ENCODE measurements at places on chromosomes 5 and 9. TPM values are rescaled to one million over a fixed set of nuclear protein-coding genes. Genes with fewer than 3 reads are reported as not detected.
A peak's percentile ranks its signal among the peaks of the same experiment; 100 is the strongest.

The PROB1 gene
- 28.6 TPM for total RNA-seq

GRCh38 chr9:1469996-1470395 lies 419.8 kb downstream of the DMRT2 start:
- no peak overlapping the region for H3K27ac ChIP-seq
- H3K4me3 ChIP-seq: no peak overlapping the region
- no peaks in the 10 kb centered on the region for H3K36me3 ChIP-seq
- no peak for DNase-seq

DNA sequence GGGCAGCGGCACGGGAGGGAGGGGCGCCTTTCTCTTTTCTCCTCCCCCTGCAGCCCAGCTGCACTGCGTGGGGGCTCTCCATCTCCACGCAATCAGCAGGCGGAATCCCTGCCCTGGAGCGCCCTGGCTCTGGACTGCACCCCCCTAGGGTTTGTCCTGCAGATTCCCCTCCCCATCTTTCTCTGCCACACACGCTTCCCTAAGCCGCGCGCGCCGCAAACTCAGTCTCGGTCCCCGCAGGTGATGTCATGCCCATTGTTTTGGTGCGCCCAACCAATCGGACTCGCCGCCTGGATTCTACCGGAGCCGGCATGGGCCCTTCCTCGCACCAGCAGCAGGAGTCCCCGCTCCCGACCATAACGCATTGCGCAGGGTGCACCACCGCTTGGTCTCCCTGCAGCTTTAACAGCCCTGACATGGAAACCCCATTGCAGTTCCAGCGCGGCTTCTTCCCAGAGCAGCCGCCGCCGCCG lies at the start of gene KCNN2:
KCNN2 (plus strand) TSS at position 347 of the 473 bp plus-strand sequence; CDS start at position 417, 70 bp downstream.
- no peaks in the 10 kb centered on the region for H3K36me3 ChIP-seq
- peak within 1 kb of the TSS; percentile 63 for H3K4me3 ChIP-seq
- H3K27me3 ChIP-seq: no peaks in the 10 kb centered on the region
- H3K4me1 ChIP-seq: no peaks in the 10 kb centered on the region
- peak; percentile 67 for DNase-seq
- peak within 1 kb of the TSS; percentile 64 for H3K27ac ChIP-seq

The BHMT2 gene
- 17.1 TPM for total RNA-seq

GRCh38 chr9:31908891-31909480 lies 475.5 kb upstream of the ACO1 start:
- DNase-seq: no peak
- H3K4me1 ChIP-seq: no peaks in the 10 kb centered on the region
- H3K27ac ChIP-seq: no peak overlapping the region
- H3K27me3 ChIP-seq: no peaks in the 10 kb centered on the region

DNA sequence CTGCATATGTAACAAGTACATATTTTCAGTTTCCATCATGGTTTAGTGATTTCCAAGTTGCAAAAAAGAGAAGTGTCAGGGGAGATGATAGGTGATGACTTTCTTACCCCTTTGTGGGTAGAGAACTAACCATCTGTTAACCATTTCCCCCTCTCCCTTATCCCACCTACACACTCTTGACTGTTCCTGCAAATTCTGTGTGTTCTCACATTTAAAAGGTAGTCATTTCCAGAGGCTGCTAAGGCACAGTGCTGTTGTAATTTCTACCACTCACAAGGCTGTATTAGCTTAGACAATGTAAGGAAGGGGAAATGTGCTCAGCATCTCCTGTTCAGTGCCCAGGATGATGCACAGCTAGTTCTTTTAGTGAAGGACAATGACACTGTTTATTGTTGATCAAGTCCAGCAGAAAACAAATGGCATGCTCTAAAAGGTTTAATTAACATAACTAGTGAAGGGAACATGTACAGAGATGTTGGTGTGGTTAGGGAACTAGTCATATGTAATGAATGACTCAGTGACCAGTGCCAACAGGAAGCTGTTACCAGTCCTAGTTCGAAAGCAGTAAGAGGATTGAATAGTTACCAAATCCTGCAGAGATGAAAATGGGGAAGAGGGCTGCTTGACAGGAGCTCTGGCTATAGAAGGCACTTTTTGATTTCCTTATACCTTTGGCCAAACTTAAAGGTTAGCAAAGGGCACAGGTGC lies 165.1 kb downstream of the PLK2 start:
- no peak overlapping the region for H3K27ac ChIP-seq
- H3K4me1 ChIP-seq: no peaks in the 10 kb centered on the region
- H3K4me3 ChIP-seq: no peak overlapping the region
- H3K36me3 ChIP-seq: no peaks in the 10 kb centered on the region

GRCh38 chr9:16343249-16344237 lies 526.9 kb downstream of the BNC2 start:
- peaks cover 8% of the 10 kb centered on the region for H3K4me1 ChIP-seq
- H3K27me3 ChIP-seq: no peaks in the 10 kb centered on the region
- H3K4me3 ChIP-seq: no peak overlapping the region
- peak overlapping the region; percentile 41 for H3K27ac ChIP-seq
- DNase-seq: no peak

The SHROOM1 gene
- 3.2 TPM for total RNA-seq

The CNTFR gene
- total RNA-seq: 6.6 TPM

DNA sequence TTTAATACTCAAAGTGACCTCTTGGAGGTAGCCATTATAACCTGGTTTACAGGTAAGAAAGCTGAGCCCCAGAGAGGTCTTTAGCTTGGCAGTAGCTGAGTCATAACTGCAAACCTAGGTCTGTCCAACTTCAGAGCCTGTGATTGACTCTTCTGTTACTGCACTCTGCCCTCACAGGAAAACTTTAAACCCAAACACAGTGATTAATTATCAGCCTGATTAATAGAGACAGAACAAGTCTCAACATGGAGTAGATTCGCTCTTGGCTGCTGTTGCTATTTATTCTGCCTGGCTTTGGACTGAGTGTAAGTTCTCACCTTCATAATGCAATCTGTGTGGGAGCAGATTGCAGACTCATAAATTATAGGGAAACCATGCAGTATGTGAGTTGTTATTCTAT lies 27.4 kb upstream of the TXN start:
- H3K4me1 ChIP-seq: no peaks in the 10 kb centered on the region
- H3K36me3 ChIP-seq: no peaks in the 10 kb centered on the region
- H3K4me3 ChIP-seq: no peak overlapping the region
- DNase-seq: no peak
- H3K27me3 ChIP-seq: no peaks in the 10 kb centered on the region

- H3K27me3 ChIP-seq: no peaks in the 10 kb centered on the region
- H3K4me1 ChIP-seq: no peaks in the 10 kb centered on the region
- no peaks in the 10 kb centered on the region for H3K36me3 ChIP-seq
- DNase-seq: no peak
Observed at GRCh38 chr5:80761176-80761575, 106.4 kb upstream of the DHFR start.

DNA sequence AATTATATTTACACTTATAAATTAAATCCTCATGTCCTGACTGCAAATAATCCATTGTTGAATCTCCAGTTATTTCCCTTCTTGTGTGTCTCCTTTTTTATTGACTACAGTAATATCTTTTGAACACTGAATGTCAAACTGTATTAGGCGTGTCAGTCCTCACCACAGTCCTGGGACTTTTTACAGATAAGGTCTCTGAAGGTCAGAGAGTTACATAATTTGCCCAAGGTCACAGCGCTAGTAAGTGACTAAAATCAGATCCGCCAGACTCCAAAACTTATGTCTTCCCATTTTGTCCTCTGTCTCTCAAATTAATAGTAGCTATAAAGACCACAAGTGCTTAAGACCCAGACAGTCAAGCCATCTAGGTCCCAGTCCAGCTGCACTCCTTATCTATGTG lies 274.3 kb downstream of the NR3C1 start:
- H3K27ac ChIP-seq: peak overlapping the region; percentile 72
- no peaks in the 10 kb centered on the region for H3K36me3 ChIP-seq
- H3K27me3 ChIP-seq: no peaks in the 10 kb centered on the region
- DNase-seq: no peak
- no peaks in the 10 kb centered on the region for H3K4me1 ChIP-seq

GRCh38 chr9:131523086-131523388 lies 8.0 kb downstream of the UCK1 start:
- H3K4me3 ChIP-seq: no peak overlapping the region
- no peak for DNase-seq
- H3K36me3 ChIP-seq: peaks cover 93% of the 10 kb centered on the region
- no peaks in the 10 kb centered on the region for H3K4me1 ChIP-seq
- no peak overlapping the region for H3K27ac ChIP-seq

The LARP1 gene
- 92.4 TPM for total RNA-seq

The CARD19 gene
- 21.2 TPM for total RNA-seq

DNA sequence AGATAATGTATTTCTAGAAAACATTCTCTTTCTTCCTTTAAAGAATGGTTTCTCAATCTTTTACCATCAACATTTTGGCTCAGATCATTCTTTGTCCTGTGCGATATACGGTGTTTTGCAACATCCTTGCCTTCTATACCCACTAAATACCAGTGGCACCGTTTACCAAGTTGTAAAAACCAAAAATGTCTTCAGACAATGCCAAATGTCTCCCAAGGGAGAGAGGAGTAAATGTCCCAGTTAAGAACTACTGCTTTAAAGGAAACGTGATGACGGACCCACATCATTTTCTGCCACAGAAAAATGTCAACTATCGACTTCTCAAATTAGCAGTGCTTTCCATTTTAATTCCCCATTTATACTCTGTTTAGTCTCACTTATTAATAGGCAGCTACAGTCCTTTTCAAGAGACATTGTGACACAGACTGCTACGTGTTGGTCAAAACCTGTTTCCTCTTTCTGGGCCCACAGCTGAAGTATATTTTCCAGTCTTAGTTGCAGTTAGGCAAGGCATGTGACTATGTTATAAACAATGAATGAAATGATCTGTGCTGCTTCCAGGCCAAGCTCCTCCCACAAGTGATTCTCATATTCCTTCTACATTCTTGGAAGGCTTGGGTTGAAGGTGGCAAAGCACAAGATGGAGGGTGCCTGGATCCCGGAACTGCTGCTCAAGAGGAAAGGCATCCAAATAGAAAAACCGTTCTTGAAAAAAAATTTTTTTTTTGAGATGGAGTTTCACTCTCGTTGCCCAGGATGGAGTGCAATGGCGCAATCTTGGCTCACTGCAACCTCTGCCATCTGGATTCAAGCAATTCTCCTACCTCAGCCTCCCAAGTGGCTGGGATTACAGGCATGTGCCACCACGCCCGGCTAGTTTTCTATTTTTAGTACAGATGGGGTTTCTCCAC lies 8.8 kb downstream of the PRXL2C start:
- peaks cover 38% of the 10 kb centered on the region for H3K36me3 ChIP-seq
- H3K4me1 ChIP-seq: no peaks in the 10 kb centered on the region
- DNase-seq: no peak

The CDH18 gene
- not detected for total RNA-seq

DNA sequence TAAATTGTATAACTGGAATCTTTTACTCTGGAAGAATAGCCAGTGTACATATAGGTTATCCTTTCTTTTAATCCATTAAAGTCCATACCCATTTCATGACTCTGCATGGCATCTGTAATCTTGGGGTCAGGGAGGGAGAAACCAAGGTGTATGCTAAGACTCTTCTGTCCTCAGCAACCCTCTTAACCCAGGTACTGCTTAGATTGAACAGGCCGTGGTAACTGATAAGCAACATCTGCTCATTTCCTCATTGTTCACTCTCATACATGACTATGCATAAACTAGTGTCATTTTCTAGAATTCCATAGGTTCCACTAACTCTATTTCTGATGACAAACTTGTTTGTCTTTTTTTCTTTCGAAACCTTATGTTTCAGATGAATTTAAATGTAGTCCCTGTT lies 69.3 kb upstream of the IFNE start:
- no peak overlapping the region for H3K27ac ChIP-seq
- DNase-seq: no peak
- H3K27me3 ChIP-seq: no peaks in the 10 kb centered on the region
- no peak overlapping the region for H3K4me3 ChIP-seq
- H3K36me3 ChIP-seq: no peaks in the 10 kb centered on the region

The PCDHB13 gene
- total RNA-seq: 4.2 TPM

GRCh38 chr5:141609044-141609443 lies 9.8 kb downstream of the DIAPH1 start:
- H3K36me3 ChIP-seq: no peaks in the 10 kb centered on the region
- no peak overlapping the region for H3K27ac ChIP-seq
- DNase-seq: no peak
- H3K4me3 ChIP-seq: no peak overlapping the region
- H3K4me1 ChIP-seq: no peaks in the 10 kb centered on the region
- no peaks in the 10 kb centered on the region for H3K27me3 ChIP-seq

The PTGES gene
- total RNA-seq: 1.1 TPM

DNA sequence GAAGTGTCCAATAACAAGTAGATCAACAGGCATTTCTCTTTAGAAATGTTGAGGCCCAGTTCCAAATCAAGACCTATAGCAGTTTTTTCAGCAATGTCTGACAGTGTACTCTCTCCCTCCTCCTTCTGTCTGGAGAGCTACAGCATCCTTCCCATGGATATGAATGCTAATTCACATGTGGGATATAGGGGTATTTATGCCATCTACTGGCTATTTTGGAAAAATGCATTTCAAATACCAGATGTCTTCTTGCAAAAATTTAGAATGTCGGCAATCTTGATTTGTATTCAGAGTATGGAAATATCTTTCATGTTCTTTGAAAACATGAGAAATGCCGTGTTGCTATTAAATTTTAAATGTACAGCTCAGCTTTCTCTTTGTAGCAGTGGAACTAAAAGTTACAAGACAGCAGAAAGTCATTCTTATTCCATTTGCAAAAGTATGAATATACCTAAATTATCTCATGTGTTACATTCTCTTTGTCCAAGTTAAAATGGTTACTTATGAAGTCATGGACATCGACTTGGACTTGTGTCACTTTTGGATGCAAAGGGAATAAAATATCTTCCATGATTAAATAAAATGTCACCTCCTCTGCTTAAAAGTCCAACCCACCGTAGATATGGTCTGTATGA lies 647.8 kb downstream of the TAF11L14 start:
- no peaks in the 10 kb centered on the region for H3K27me3 ChIP-seq
- no peak overlapping the region for H3K27ac ChIP-seq
- no peak for DNase-seq
- no peaks in the 10 kb centered on the region for H3K4me1 ChIP-seq

- no peaks in the 10 kb centered on the region for H3K4me1 ChIP-seq
- no peak for DNase-seq
- H3K36me3 ChIP-seq: no peaks in the 10 kb centered on the region
Observed at GRCh38 chr5:174667526-174667925, 56.9 kb upstream of the MSX2 start.

- DNase-seq: no peak
- no peak overlapping the region for H3K4me3 ChIP-seq
- H3K4me1 ChIP-seq: no peaks in the 10 kb centered on the region
Observed at GRCh38 chr5:135913713-135914626, 18.3 kb upstream of the IL9 start.

GRCh38 chr9:127683723-127684122 lies 23.1 kb upstream of the CFAP157 start:
- H3K4me3 ChIP-seq: no peak overlapping the region
- no peaks in the 10 kb centered on the region for H3K27me3 ChIP-seq
- DNase-seq: no peak
- peaks cover 57% of the 10 kb centered on the region for H3K36me3 ChIP-seq

The HAVCR2 gene
- total RNA-seq: 3.7 TPM

DNA sequence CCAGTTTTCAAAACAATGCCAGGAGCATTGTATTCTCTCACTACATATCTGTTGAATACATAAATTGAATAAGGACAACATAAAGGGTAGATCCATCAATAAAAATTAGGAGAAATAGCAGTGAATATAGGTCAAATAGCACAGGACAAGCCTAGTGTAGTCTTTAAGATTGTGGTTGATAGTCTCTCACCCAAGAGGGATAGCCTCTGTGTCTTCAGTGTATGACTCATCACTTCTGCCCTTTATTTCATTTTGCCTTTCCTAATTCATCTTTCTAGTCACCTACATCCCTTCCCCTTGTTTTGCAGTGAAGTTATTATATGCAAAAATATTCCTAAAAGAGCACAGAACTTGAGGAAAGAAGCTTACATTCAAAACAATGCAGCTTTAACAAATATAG lies 335.0 kb upstream of the TUSC1 start:
- no peak overlapping the region for H3K4me3 ChIP-seq
- DNase-seq: no peak
- no peaks in the 10 kb centered on the region for H3K27me3 ChIP-seq
- no peak overlapping the region for H3K27ac ChIP-seq

The RNF180 gene
- 21.1 TPM for total RNA-seq

Data from right atrium auricular region (tissue), 2 donors.